ENCODE measurements at places on chromosomes 3 and 15.
A peak's percentile ranks its signal among the peaks of the same experiment; 100 is the strongest.

- DNase-seq = no peak
Observed at GRCh38 chr15:60444289-60444912, 34.5 kb downstream of the ICE2 start.

DNA sequence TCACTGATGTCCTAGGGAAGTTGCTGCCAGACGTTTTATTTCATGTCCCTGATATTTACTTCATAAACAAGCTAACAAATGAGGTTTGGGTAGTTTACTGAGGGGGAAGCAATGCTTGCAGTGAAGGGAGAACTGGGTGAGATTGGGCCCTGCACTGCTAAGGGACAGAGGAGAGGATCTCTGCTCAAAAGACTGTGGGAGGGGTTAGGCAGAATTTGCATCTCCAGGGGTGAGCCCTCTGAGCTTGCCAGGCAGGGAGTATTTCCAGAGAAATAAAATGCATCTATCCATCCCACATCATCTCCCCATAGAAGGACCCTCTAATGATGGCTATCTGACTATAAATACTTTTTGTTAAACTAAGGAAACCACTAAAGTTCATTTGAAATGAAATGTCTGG is 215.6 kb downstream of the CBLB start:
- no peak for DNase-seq

DNA sequence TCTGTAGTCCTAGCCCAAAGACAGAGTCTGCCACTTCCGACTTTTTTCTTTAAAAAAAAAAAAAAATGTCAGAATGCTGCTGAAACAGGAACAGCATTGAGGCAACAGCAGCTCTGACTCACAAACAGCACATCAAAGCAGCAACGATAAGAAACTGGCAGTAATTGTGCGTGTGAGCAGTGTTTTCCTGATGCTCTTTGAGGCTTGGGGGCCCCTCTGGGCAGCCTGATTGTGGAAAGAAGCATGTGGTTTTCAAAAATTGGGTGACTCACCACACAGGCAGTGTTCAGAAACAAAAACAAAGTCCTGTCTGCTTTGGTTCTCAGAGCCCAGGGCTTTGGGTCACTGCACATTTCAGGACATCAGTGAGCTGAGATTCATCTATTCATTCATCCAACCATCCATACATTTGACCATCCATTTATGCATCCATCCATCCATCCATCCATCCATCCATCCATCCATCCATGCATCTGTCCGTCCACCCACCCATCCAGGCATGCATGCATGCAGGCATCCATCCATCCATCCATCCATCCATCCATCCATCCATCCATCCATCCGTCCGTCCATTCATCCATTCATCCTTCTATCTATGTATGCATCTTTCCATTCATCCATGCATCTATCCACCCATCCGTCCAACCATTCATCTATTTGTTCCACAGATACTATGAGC is 308.4 kb downstream of the RPLP1 start:
- peak; percentile 51 for DNase-seq

- DNase-seq = no peak
Observed at GRCh38 chr3:181808053-181808452, 96.3 kb downstream of the SOX2 start.

DNA sequence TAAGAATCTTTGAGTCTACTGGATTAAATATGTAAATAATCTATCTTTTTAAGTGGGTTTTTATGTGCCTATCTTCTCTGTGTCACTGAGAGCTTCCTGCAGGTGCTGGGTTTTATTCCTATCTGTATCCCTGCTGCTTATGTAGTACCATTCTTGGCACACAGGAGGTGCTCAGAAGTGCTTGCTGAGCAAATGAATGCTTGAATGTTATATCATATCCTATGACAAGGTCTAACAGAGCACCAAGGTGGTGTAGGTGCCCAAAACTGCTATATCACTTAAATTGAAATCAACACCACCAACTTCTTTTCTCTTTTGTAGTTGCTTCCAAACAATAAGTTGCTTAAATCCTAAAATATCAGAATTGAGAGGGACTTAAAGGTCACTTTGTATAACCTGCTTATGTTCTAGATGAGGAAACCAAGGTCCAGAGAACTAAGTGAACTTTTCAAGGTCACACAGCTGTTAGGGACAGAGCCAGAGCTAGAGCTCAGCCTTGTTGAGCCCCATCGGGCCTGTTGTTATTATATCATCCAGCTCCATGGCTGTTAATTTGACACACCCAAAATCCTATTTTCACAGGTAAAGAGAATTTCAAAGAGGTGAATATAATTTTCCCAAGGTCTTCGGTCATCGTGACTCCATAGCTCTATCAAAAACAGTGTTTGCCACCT is 46.0 kb downstream of the CCNL1 start:
- no peak for DNase-seq

DNA sequence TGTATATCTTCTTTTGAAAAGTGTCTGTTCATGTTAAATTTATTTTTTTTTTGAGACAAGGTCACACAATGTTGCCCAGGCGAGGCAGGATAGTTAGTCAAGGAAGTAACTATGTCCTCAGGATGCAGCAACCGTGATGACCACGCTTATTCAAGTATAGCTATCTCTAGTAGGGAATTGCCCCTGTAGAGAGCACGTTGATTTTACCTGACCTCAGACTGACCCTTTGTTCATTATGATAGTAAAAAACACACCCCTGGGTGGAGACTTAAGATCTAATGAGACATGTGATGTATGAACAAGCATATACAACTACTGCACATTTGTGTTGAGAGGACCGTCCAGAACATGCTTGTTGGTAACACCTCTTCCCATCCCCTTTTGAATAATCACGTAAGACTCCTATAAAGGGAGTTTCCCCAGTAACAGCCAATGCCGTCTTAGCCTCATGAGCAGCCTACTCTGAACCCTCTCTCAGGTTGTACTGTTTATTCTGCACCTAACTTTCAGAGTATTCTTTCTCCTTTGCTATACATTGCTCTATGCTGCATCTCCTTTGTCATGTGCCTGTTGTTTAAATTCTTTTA is 32.9 kb downstream of the ZNF621 start:
- no peak for DNase-seq
